Body of pancreas (tissue), 4 donors: ENCODE measurements at places on chromosomes 4 and X. TPM values are rescaled to one million over a fixed set of nuclear protein-coding genes. Genes with fewer than 3 reads are reported as not detected.

- no peak for DNase-seq
These were observed 60.2 kb downstream of the MID1IP1 start for GRCh38 chrX:38861489-38861888.

GRCh38 chr4:78653655-78654054, 102.1 kb downstream of the ANXA3 start:
- no peak for DNase-seq

DNA sequence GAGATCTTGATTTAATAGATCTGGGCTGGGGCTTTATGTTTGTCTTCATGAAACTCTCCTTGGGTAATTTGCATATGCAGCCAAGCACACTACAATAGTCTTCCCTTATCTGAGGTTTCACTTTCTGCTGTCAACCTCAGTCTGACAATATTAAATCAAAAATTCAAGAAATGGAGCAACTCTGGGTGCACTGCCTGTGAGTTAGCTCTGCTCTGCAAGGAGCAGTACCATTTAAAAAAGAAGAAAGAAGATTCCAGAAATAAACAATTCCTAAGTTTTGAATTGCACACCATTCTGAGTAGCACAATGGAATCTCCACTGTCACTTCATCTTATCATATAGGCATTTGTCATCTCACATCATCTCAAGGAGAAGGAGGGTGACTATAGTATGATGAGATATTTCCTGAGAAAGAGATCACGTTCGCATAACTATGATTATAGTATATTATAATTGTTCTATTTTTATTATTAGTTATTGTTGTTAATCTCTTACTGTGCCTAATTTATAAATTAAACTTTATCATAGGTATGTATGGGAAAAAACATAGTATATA, 9.4 kb downstream of the FNIP2 start:
- no peak for DNase-seq

DNA sequence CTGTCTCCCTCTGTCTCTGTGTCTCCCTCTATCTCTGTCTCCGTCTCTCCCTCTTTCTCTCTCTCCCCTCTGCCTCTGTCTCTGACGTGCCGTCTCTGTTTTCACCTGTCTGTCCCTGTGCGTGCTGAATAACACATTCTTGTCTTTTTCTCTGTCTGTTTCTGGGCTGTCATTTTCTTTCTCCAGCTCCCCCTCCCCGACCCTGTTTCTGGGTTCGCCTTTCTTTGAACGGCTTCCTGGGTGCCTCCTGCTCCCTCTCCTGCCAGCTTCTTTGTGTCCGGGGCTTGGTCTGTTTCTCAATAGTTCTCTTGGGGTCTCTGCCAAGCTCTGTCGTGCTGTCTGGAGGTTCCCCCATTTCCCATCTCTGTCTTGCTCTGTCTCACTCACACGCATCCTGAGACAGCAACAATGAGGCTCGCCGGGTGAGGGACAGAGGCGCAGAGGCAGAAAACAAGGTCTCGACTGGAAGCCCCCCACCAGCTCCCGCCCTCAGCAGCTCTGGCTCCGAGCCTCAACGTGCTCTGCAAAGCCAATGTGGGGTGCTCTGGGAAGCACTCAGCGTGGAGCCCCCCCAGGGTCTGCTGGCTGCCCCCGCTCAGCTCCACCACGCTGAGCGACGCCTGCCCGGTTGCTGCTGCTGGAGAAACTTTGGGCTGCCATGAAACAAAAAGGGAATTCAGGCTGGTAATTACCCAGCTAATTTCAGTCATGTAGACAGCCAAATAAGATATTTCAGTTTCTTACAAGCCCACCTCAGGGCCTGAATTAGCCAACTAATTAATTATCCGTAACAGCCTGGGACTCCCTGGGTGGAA, 3.4 kb downstream of the CPLX1 start:
- DNase-seq: no peak

GRCh38 chrX:7254144-7254543, 106.2 kb upstream of the PUDP start:
- DNase-seq: no peak

GRCh38 chr4:101806914-101807313, 16.4 kb downstream of the BANK1 start:
- DNase-seq: no peak

DNA sequence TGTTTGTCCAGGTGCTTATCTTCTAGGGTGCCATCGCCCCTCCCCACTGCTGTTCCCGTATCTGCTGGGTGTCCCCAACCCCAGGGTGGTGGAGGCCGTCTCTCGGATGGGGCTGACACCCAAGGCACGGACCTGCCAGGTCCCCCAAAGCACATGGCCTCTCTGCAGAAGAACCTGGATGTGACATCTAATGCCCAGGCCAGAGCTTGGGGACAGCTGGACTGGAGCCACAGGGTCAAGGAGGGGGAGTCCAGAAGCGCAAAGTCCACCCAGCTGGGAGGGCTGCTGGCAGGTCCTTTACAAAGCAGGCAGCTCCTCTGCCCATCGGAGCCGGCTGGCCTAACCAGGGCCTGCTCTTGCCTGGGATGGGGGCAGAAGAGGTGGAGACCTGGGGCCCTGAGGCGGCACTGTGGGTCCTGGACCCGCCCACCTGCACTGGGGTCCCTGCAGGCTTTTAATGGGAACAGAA, 751 bp upstream of the DOK7 start:
- DNase-seq: peak; percentile 47

- DNase-seq: no peak
These were observed 151.1 kb upstream of the MAMLD1 start for GRCh38 chrX:150211988-150212387.

DNA sequence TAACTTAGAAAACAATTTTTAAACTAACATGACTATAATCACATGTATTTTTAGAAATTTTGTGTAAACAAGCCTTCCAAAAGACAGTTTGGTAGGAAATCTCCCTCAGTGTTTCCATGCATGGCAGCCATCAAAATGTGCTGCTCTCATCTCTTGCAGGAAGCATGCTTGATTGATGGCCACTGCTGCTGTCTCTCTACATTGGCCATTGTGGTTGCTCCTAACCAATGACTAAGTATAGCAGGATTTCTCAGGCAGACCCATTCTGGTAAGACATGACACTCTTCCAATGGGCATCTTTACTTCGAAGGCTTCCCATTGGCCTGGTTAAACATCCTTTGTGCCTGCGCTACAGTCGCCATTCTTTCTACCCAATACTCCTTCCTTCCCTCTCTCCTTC, 78.9 kb upstream of the GUCY1A1 start:
- DNase-seq: no peak

DNA sequence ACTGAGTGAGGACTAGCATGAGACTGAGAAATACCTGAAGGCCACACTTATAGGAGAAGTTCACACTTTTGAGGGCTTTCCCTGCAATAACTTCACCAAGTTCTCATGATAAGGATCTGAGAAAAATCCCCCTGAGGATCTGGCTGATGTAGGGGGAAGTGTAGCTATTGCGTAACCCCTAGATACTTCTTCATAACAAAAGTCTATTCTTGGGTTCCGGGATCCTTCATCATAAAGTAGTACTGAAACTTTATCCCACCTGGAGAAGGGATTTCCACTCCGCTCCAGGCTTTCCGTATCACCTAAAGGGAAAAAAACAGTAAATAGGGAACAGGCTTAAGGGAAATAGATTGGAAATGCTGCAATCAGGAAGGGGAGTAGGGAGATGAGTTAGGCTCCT, 13.3 kb downstream of the USP27X start:
- no peak for DNase-seq

GRCh38 chrX:131040781-131041180, 17.4 kb upstream of the ARHGAP36 start:
- DNase-seq: no peak

DNA sequence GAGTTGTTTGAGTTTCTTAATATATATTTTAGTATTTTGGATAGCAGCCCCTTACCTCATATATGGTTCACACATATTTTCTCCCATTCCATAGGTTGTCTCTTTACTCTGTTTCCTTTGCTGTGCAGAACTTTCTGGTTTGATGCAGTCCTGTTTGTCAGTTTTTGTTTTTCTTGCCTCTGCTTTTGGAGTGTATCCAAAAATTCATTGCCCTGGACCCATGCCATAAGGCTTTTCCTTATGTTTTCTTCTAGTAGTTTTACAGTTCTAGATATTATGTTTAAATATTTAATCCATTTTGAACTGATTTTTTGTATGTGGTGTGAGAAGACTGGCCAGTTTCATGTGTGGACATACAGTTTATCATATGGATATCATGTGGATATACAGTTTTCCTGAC, 58.5 kb upstream of the NUDT6 start:
- no peak for DNase-seq

GRCh38 chrX:122818068-122818467, 366.0 kb upstream of the GRIA3 start:
- DNase-seq: no peak

- DNase-seq: no peak
These were observed 103.3 kb downstream of the IL15 start for GRCh38 chr4:141739636-141740035.

DNA sequence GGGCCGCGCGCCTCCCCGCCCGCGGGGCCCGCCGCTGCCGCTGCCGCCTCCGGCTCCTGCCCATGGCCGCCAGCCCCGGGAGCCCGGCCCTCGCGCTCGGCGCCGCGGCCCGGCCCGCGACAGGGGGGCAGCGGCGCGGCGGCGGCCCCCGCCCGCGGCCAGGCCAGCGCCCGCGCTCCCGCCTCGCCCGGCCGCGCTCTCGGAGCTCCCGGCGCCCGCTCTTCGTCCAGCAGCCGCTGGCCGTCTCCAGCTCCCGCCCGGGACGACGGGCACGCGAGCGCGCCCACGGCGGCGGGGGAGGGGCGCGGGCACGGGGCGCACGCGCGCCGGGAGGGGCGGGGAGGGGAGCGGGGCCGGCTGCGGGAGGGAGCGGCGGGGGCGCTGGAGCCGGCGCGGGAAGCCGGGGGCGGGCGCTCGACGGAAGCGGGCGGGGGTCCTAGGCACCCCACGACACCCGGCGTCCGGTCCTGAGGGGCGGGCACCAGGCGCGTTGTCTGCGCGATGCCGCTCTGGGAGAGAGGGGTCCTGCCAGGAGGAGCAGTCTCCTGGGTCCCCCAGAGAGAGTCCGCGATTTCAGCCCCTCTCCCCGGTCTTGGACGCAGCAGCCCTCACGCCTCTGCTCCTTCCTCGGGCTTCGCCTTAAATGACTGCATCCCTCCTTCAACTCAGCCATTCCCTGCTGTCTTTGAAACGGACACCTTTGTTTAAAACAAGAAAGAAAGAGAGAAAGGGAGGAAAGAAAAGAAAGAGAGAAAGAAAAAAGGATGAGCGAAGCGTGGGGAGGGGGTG, 490 bp upstream of the PDZD4 start:
- no peak for DNase-seq

DNA sequence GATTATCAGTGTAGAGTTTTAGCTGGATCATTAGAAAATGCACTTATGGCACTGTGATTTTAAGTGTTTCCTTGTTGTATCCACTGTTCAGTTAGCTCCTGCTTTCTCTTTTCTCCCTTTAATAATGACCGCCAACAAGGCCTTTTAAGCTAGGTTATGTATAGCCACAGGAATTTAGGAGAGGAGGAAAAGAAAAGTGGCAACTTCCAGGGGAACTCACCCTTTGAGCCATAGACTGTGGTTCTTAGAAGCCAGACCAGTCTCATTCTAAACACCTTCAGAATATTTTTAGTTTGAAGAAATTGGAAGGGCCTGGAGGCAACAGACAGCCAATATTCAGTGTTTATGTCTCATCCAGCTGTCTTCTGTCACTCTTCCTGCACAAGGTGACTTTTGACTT, 6.1 kb downstream of the FGF2 start:
- no peak for DNase-seq

DNA sequence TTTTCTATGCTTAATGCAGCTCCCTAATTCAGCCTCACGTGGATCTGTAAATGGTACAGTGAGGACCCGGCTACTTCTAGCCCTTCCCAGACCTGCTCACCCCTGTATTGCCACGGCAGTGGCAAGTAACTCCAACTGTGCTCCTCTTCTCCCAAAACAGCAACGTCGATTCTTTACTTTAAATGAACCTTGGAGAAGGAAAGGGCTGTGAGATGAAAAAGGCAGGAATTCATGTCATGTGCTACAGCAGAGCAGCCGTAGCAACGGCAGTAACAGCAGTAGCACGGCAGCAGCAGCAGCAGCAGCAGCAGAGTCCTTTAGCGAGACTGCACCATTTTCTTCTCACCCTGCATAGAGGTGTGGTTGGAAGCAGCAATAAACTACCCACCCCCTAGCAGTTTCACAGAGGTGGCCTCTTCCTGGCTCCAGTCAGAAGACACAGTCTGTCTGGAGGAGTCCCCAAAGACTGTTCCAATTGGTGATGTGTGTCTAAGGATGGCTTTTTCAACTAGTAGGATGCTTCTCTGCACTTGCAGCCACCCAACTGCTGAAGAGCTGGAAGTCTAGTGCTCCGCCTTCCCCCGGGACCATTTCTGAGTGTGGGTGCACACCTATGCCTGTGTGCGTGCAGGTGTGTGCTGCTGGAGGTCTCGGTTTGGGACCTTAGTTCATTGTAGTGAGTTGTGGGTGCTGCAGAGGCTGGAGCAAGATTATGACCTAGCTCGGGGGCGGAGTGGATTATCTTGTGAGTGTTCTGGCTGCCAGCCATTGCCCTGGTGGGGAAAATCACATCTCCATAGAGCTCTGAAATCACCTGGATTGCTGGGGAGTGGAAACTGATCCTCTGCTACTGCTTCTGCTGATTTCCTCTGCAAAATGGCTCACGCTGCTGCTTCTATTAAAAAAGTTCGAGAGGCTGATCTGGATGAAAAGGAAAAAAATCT, 67.2 kb downstream of the ANK2 start:
- DNase-seq: peak; percentile 20

DNA sequence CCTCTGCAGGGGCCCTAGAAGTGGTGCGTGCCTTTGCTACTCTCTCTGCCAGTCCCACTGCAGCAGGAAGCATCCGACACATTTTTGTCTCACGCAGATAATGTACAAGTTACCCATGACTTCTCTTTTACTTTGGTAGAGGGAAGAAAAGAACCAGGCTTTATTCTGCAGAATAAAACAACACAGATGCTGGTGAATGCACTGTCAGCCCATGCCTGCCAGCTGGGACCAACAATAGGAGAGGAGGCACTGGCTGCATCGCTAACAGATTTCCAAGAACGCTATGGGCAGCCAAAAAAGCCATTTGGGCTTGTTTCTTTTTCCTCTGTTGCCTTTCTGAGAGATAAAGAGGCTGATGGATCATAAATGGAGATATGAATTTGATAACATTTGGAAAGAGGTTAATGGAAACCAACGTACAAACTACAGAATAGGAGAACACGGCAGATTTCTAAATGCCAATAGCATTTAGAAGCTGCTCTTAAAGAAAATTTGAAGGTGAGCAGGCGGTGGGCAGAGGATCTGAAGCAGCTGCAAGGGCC, 47.5 kb upstream of the IGFBP7 start:
- DNase-seq: no peak

DNA sequence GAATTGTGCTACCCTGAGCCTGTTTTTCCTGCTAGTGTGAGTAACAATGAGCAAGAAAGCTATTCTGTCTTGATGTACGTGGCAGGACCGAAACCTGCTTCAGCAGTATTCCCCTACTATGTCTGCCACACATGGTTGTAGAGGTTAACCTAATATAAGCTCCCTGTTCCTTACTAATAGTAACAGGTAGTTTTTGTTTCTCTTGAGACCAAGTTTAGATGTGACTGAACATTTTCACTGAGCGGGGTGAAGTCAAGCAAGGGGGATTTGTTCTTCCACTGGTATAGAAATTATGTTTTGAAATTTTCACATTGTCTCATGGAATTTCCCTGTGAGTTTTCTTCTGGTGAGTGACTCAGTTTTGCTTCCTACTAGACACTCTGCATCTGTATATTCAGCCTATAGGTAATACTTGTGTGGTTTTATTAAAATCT, 37.3 kb downstream of the RRAGB start:
- DNase-seq: no peak

GRCh38 chr4:113846433-113846832, 84.9 kb upstream of the CAMK2D start:
- no peak for DNase-seq

The PIR gene
- total RNA-seq: 5.3 TPM

The DIPK2B gene
- total RNA-seq: 6.7 TPM

The JAKMIP1 gene
- total RNA-seq: 1.3 TPM

The GAGE12E gene
- total RNA-seq: not detected

The FGF13 gene
- 1.0 TPM for total RNA-seq

The NPFFR2 gene
- total RNA-seq: not detected
